ENCODE measurements at places on chromosomes 3 and 15.

GRCh38 chr3:172591876-172592771, 68.9 kb upstream of the TNFSF10 start:
- peak; percentile 70 for DNase-seq

DNA sequence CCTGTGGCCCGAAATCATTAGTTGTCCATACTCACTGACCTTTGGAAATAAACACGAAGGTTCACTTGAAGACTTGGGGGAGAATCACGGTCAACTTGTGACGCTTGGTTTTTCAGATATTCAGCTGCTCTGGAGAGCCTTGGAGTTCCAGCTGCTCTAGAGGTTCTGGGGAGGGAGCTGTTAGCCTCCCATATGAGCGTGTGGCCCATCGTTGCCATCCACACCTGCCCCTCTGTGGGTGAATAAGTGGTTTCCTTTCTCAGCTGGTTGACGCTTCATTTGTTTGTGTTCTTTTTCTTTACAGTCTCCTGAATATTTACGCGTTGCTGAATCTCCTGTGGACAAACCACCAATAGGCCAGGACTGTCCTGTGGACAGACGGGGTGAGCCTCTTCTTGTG, 35.6 kb downstream of the APBA2 start:
- no peak for DNase-seq

- DNase-seq: no peak
Observed at GRCh38 chr15:78272776-78273175, 8.4 kb downstream of the DNAJA4 start.

DNA sequence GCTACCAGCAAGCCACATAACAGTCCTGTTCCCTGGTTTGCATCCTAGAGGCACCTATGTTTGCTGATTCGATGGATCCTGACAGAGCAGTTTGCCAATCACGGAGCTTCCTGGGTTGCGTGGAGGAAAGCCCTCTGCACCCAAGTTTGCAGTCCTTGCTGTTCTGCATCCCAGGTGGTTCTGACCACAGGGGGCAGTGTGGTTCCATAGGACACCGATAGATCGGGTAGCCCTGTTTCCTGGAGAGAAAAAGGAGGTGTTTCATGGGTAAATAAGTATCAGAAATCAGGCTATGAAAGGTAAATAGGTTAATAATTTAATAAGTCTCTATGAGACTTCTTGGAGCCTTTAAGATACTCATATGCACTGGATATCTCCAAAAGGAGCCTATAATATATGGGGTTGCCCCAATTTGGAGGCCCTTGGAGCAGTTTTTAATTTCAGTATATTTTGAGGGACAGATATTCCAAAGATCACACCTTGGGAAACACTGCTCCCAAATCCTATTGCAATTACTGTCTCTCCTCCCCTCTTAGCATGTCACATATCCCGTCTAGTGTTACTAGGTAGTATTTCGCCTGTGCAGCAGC, 194.6 kb upstream of the TPM1 start:
- no peak for DNase-seq

GRCh38 chr3:133928903-133929607, 33.4 kb upstream of the RAB6B start:
- DNase-seq: no peak

GRCh38 chr3:54982807-54983206, 54.9 kb upstream of the LRTM1 start:
- no peak for DNase-seq

- no peak for DNase-seq
Observed at GRCh38 chr3:138227650-138228049, 40.5 kb downstream of the ARMC8 start.

- no peak for DNase-seq
Observed at GRCh38 chr15:75167588-75168350, 33.9 kb upstream of the C15orf39 start.

Measured in activated T-helper 9 cell treated with anti-CD3 and anti-CD28 coated beads, Interleukin-2, amount 50 U/mL, for 16 hours (primary cell).